Activated T-cell treated with anti-CD3 and anti-CD28 coated beads, Interleukin-2, amount 50 U/mL, for 1 hour (primary cell): ENCODE measurements at places on chromosomes 7 and 10.

DNA sequence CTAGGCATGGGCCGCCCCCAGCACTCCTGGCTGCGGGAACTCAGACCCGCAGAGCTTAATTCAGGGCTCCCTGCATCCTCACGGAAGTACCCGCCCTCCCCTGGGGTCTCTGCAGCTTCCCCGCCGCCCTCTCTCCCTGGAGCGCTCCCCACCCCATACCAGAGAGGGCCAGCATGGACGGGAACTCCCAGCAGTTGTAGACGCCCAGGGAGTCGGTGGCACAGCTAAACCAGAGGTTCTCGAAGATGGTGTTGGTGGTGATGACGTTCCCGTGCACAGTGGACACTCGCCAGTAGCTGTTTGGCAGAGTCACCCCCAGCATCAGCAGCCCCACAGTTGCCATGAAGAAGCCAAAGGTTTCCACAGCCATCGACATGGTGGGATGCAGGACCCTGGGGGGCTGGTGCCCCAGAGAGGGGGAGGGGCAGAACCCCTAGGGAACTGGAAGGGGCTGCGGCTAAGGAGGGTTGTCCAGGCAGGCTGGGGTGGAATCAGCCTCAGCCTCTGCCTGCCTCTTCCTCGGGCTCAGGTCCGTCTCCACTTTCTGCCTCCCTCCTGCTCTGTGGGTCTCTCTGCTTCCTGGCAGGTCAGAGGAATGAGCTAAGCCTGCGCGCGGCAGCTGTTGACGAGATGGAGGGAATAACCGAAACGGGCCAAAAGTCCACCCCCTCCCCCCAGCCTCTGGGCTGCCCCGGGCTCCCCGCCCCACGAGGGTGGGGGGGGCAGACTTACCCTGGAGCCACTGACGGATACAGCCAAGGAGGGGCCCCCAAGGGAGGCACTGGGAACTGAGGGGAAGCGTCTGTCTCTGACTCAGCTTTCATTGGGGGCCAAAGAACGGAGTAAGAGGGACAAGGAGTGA, at the start of gene CLDN15:
Gene CLDN15, minus strand, starts transcription at position 597 of the 862 bp plus-strand sequence. Its CDS starts 221 bp downstream, at position 376.
- no peak for DNase-seq

- no peak for DNase-seq
Observed at GRCh38 chr10:133375357-133376115, 2.4 kb upstream of the ECHS1 start.

- DNase-seq, result no peak
Observed at GRCh38 chr10:55287346-55287745, 486.3 kb upstream of the PCDH15 start.

DNA sequence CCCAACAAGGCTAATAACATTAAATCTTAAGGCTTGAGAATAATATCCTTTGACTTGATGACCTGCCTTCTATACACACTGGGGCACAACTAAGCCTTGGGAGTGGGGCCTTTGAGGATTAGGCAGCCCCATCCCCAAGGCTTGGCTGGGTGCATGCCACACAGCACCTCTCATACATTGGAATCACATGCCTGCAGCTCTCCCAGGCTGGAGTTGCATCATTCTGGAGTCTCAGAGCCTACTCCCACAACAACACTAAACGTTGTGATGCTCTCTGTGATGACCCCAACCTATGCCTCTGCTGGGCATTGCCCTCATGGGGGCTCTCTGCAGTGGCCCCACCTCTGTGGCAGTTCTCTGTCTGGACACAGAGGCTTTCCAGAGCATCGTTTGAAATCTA, 31.9 kb upstream of the SGCE start:
- no peak for DNase-seq

DNA sequence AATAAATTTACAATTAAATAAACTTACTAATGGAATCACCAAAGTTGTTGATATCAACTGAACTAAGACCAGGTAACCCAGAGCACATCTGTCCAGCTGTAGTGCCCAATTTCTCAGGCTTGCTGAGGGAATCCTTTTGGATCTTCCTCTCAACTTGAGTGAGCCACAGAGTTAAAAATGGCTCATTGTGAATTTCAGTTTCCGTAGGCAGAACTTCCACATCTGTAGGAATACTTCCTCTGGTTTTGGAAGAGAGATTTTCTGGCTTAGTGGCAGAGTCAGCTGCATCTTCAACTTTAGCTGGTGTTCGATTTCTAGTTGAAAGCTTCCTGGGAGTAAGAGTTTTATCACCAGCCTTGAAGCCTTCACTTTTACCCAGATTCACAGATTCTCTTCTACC, 11.3 kb downstream of the MKI67 start:
- no peak for DNase-seq

DNA sequence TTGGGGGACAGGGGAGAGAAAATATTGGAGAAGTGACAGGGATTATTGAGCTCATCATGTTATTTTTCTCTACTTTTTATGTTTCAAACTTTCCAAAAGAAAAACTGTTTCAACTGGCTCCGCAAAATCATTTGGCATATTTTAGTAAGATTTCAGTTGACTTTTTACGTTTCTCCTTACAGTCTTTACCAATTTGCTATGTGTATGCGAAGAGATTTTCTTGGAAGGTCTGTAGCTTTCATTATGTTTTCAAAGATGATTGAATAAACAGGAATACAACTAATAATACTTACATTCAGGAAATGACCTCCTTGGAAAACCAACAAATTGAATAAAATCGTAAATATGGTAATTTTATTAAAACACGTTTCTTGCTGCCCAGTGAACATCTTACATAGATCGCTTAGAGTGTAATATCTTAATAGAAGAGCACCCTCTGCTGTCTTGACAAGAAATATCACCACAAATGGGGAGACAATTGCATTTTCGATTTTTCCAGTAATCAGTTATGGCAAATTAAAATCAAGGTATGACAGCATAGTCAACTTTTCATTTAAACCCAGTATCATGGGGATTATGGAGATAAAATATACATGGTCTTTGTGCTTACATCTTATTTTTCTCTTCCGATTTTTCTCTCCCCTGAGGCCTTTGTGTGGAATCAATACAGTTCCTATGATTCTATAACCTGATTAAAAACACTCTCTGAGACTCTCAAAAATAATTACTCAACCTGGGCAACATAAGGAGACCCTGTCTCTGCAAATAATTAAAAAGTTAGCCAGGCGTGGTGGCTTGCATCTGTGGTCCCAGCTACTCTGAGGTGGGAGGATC, 43.1 kb downstream of the MBL2 start:
- DNase-seq, result no peak

DNA sequence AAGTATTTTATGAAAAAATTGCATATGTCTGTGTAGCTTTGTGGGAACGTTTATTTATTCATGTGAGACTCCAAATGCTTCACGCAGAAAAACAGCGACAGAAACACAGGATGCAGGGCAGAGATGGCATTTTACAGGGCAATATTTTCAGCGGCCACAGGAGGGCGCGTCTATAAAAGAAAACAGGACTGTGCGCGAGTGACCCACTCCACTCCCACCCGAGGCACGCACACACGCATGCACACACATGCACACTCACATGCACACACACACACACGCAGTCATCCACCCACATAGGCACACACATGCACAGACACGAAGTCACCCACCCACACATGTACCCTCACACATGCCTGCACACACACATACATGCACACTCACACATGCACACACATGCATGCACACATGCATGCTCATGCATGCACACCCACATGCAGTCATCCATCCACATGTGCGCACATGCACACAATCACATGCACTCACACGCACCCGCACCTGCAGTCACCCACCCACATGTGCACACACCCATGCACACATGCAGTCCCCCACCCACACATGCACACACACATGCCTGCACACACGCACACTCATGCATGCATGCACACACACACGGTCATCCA, 96.3 kb downstream of the DNAJB6 start:
- DNase-seq, result peak; percentile 66

DNA sequence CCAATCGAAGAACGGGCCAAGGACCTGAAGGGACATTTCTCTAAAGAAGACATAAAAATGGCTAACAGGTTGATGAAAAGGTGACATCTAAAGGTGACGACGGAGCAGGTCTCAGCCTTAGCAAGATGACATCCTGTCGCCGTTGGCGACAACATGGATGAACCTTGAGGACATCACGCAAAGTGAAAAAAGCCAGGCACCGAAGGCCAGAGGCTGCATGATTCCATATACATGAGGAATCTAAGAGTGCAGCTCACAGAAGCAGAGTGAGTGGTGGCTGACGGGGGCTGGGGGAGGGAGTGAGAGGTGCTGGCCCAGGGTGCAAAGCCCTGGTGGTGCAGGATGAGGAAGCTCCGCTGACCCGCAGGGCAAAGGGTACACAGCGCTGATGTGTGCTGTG, 34.1 kb upstream of the NKX6-2 start:
- DNase-seq, result no peak

- DNase-seq, result no peak
Observed at GRCh38 chr10:119337796-119338432, 130.5 kb downstream of the GRK5 start.

GRCh38 chr10:794382-794956, 105.0 kb upstream of the DIP2C start:
- DNase-seq, result no peak

- no peak for DNase-seq
Observed at GRCh38 chr10:78481842-78482241, 448.2 kb downstream of the RPS24 start.
